ENCODE measurements at places on chromosomes 13 and 19.

DNA sequence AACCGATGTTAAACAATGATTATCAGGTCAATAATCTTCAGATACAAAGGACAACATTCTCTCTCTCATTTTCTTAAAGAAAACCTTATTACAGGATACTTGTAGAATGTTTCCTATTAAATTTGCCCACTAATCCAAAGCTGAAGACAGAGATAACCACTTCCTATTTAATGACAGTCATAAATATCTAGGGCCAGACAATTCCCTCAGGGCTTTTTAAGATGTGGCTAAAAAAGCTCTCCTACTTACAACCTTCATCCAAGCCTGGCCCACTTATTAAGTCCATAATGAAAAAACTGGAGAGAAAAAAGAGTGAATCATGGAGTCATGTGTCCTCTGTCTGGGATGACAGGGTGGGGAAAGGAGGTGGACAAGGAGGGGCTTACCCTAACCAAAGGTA, 235.9 kb downstream of the KLF12 start:
- no peak for DNase-seq

GRCh38 chr13:102003848-102004570, 397.8 kb downstream of the FGF14 start:
- DNase-seq, result no peak

DNA sequence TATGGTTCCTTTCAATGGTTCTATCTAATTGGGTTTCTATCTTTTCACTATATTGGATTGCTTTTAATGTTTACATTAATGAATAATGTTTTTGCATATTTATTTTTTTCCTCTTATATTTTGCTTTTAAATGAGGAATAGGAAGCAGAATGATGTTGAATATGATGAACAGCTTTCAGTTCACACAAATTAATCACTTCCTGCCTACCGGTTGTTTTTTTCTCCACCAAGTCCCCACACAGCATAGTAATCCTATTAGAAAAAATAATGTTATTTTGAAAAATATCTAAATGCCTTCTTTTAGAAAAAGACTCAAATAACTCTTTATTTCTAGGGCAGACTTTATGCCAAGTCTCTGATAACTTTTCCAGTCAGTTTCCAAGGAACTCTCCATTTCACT, 184.9 kb upstream of the MIR17HG start:
- DNase-seq, result no peak

GRCh38 chr19:51564791-51565190, 6.3 kb upstream of the ZNF175 start:
- no peak for DNase-seq

DNA sequence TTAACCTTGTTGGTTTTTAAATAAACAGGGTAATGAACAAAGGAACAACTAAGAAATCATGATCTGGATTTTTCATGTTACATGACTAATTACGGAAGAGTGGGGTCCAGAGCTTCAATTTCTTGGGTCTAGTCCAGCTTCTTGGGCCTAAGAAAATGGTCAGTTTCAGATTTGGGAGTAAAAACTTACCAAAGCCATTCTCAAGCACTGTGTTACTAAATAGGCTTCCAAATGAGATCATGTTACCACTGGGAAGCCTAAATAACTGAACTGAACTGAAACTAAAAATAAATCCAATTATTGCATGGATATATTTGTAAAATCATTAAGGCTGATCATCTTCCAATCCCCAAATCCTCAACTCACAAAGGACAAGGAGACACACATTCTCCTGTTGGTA, 13.9 kb downstream of the TBC1D4 start:
- no peak for DNase-seq

- DNase-seq, result no peak
Measured at GRCh38 chr19:38304866-38305429, 897 bp downstream of the C19orf33 start.

DNA sequence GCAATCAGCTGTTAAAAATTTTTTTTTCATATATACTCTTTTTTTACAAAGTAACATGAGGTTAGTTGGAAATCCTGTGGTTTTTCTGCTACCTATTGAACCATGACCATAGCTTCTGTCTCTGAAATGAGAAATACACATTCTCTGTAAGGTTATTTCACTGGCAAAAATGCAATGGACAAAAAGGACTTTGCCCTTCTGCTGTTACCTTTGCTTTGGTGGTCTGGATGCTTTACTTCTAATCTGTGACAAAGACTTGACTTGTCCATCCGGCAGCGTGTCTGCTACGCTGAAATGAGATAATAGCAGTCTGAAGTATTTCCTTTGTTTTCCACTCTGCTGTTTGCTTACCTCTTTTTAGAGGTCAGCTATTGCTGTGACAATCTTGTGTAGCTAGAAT, 412.8 kb downstream of the SLITRK6 start:
- no peak for DNase-seq
